ENCODE measurements at places on chromosomes 6 and 20.

DNA sequence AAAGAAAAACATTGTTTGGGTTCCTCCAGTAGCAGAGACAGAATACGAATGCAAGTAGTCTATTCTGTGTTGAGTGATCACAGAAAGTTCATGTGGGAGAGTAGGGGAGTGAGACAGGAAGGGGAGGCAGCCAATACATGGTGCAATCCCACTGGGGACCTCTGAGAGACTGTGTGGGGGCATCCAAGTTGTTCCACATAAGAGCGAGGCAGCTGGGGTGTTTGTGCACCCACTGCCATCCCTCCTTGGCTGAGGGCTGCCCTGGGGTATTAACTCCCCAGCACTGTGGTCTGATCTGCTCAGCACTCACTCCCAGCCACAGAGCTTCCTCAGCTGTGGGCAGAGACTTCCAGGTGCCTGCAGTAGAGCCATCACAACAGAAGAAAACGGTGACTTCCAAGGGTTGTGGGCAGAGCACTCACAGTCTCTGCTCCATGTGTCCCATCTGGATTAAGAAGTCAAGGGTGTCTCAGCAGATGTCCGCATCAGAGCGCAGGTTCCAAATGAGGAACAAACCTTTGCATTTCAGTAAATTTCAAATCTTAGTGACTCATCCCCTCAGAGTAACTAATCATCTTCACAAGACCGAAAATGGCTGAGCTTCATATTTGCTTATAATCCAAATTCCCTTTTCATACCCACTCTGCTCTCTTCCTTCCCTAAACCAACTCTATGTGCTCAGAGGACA, 101.9 kb upstream of the NAA20 start:
- DNase-seq, result no peak

- no peak for DNase-seq
These were observed 401.2 kb upstream of the MANEA start for GRCh38 chr6:95175927-95176675.

- no peak for DNase-seq
These were observed 272.2 kb upstream of the FOXQ1 start for GRCh38 chr6:1039746-1040145.

GRCh38 chr6:71405416-71405815, 116.8 kb downstream of the OGFRL1 start:
- no peak for DNase-seq

- no peak for DNase-seq
These were observed 39.7 kb upstream of the PPP1R3G start for GRCh38 chr6:5045416-5045815.
